ENCODE measurements at places on chromosomes 5 and 9. TPM values are rescaled to one million over a fixed set of nuclear protein-coding genes. Genes with fewer than 3 reads are reported as not detected.

The C9 gene
- total RNA-seq = not detected

DNA sequence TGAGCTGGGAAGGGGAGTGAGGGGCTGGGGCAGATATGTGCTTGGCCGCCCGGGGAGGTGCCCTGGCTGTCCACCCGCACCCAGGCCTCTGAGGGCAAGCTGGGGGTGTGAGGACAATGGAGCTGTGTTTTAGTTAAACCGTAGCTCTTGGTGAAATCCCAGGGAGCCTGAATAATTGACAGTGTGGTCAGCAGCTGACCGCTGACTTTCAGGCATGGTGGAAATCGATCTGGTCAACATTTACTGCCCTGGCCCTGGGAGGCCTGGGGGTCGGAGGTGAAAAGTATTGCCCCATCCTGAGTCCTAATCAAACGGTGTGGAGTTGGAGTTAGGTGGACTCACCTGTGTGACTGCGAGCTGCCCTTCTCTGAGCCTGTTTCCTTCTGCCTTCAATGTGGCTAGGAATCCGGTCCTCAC is 31.2 kb upstream of the CRB2 start:
- DNase-seq = no peak

DNA sequence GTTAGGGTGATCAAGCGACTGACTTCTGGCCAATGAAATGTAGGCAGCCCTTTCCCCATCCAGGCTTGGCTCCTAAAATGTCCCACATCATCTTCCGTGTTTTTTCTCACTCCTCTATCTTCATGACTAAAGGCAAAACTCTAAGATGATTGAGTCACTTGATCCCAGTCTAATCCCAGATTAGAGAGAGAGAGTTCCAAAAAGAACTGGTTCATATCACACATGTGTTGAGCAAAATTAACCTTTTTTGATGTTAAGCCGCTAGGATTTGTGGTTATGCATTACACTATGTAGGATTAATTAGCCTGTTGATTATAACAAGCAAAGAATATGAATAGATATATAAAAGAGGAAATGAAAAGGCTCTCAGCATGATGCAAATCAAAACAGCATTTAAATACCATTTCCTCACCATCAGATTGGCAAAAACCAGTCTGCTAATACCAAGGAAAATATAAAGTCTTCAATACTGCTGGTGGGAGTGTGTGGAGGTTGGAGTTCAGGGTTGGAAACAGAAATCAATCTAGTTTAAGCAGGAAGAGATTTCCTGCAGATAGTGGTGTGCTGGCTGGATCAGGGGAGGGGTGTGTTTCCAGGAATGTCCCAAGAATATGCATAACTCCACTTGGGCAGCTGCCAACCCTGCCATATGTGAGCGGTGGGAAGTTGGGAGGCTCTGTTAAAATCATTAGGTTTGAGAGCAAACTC is 187.6 kb upstream of the S1PR3 start:
- no peak for DNase-seq

The TAF7 gene
- 56.1 TPM for total RNA-seq

The SLC34A1 gene
- not detected for total RNA-seq

All from thoracic aorta (tissue), 2 donors.